ENCODE measurements at places on chromosomes 2 and 18. TPM values are rescaled to one million over a fixed set of nuclear protein-coding genes. Genes with fewer than 3 reads are reported as not detected.

Gene ACVR2A
- 23.3 TPM for total RNA-seq

- ATAC-seq, result no peak
Measured at GRCh38 chr2:217090024-217090473, 230.2 kb upstream of the TNP1 start.

DNA sequence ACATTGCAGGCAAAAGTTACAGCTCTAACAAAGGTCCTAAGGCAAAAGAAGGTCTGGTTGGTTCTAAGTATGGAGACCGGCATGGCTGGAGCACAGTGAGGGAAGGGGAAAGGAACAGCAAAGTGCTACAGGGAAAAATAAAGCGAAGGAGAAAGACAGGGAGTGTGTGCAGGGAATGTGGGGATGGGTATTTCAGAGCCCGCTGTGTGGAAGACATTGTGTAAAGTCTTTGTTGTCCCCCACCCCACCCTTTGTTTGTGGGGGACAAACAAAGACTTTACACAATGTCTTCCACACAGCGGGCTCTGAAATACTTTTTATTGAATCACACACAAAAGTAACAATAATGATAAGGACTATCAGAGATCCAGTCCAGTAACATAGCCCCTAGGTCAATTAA, 28.9 kb upstream of the C2orf15 start:
- no peak for ATAC-seq

Gene PTMA
- total RNA-seq, result 809 TPM

GRCh38 chr2:124993809-124994208, 968.7 kb downstream of the CNTNAP5 start:
- no peak for ATAC-seq

Gene CENPA
- not detected for total RNA-seq

- ATAC-seq, result no peak
Measured at GRCh38 chr2:60597346-60597745, 43.9 kb upstream of the BCL11A start.

Gene FIGN
- total RNA-seq, result 17.5 TPM

- no peak for ATAC-seq
Measured at GRCh38 chr2:178962805-178963433, 87.0 kb downstream of the CCDC141 start.

DNA sequence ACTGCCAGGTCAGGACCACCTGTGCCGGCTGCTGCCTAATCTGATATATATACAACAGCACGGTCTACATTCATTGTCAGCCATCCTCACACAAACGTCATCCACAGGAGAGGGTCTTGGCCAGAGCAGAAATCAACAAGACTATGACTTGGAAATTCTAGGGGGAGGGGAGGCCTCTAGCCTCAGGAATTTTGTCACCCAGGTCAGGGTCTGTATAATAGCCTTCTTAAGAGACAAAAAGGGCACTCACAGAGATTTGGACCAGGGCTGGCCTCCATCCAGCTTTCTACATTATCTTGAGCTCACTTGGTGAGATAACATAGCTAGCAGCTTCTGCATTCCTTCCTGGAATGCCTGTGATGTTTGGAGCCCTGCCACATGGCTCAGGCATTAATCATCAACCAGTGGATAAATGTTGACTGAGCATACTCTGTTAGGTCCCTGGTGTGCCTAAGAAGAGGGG, 50.4 kb upstream of the CTIF start:
- ATAC-seq, result peak; percentile 71

Gene CAPN14
- 0.19 TPM for total RNA-seq

DNA sequence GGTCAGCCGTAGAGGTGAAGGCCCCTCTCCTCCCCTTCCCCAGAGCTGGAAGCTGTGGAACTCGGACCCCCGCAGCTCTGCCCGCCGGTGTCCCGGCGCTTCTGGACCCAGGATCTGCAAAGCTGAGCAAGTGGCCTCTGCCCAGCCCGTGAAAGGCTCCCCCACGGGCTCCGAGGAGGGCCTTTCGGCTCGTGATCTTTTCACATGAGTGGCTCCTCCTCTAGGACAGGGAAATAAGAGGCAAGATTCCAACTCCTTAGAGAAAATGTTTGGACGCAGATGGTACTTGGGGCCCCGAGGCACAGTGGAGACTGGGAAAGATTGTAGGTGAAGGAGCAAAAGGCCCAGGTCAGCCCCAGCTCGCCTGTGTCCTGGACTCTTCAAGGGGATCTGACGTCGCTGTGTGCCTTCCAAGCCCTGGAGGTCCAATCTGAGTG, 48.2 kb upstream of the SP3 start:
- peak; percentile 73 for ATAC-seq

DNA sequence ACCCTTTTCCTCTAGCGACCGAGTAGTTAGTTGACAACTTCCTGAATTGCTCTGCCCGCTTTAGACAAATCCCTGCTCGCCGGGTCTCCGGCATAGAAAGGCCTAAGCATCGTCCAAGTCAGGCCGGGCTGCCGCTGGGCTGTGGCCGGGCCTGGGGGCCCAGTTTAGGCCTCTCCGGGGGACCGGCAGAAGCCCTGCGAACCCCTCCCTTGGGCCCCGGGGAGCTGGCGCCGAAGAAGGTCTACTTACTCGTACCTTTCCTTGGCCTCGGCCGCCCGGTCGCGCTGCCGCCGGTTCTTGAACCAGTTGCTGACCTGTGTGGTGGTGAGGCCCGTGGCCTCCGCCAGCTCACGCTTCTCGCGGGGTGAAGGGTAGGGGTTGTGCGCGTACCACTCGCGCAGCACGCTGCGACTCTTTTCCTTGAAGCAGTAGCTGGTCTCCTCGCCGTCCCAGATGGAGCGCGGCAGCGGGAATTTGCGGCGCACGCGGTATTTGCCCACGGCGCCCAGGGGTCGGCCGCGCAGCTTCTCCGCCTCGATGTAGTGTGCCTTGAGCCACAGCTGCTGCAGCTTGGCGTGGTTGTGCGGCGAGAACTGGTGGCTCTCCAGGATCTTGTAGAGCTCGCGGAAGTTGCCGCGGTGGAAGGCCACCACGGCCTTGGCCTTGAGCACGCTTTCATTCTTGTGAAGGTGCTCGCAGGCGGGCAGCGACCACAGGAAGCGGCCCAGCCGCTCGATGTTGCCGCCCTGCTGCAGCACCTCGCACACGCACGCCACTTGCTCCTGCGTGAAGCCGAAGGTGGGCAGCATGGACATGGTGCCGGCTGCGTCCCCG, 739 bp downstream of the SIX2 start:
- no peak for ATAC-seq

Gene DTNA
- 254 TPM for total RNA-seq

Gene HOXD8
- total RNA-seq, result 6.9 TPM

Gene CERS6
- 61.2 TPM for total RNA-seq

Gene SULT6B1
- not detected for total RNA-seq

DNA sequence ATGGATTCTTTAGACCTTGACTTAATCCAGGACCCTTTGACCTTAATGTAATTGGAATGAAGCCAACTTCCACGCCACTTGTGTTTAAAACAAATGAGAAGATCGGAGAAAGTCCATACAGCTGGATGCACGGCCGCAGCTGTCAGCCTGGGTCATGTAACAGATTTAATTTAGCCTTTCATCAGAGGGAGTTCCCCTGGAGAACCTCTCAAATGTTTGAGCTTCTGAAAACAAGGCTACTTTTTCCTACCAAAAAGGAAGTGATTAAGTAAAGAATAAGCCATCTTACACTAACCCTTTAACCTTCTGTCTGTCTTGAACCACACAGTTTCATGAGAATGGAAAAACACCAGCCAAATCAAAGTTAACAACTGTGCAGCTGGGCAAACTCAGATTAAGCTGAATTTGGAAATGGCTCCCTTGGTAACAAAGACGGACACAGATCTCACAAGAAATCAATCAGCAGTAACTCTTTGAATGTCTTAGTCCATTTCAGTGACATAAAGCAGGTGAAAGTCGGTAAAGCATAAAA, 103.6 kb downstream of the DOCK10 start:
- ATAC-seq, result no peak

Gene HOXD9
- 0.54 TPM for total RNA-seq

DNA sequence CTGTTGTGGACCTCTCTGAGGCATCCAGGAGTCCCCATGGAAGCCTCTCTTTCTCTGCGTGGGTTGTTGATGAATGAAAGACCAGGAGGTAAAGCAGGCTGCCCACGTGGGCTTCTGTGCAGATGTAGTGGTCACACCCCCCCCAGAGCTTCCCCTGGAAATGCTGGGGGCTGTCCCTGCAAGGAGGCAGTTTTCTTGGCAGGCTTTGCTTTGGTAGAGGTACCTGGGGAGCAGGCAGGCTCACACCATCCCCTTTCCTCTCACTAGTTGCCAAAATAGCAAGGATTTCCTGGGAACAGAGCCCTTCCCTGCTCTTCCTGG, 97.6 kb upstream of the MAP3K20 start:
- ATAC-seq, result no peak

- ATAC-seq, result no peak
Measured at GRCh38 chr18:36780748-36781147, 48.1 kb downstream of the TPGS2 start.

Gene REG3A
- total RNA-seq, result not detected

GRCh38 chr18:228586-228985, 39.3 kb downstream of the THOC1 start:
- no peak for ATAC-seq

GRCh38 chr2:218155953-218156479, 10.7 kb downstream of the CXCR1 start:
- no peak for ATAC-seq

DNA sequence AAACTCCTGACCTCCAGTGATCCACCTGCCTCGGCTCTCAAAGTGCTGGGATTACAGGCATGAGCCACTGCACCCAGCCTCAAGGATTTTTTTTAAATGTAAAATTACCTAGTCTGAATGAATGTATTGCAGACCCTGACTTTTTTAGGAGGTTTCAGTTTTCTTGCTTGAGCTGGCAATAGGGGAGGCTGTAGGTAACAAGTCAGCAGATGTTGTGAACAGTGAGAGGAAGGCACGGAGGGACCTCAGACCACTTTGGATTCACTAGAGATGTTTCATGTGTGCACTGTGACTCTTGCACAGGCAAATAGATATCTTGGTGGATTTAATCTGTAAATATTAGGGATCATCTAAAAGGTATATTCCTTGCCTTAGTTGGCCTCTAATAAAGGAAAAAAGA, 6.4 kb downstream of the NDUFV2 start:
- ATAC-seq, result no peak

DNA sequence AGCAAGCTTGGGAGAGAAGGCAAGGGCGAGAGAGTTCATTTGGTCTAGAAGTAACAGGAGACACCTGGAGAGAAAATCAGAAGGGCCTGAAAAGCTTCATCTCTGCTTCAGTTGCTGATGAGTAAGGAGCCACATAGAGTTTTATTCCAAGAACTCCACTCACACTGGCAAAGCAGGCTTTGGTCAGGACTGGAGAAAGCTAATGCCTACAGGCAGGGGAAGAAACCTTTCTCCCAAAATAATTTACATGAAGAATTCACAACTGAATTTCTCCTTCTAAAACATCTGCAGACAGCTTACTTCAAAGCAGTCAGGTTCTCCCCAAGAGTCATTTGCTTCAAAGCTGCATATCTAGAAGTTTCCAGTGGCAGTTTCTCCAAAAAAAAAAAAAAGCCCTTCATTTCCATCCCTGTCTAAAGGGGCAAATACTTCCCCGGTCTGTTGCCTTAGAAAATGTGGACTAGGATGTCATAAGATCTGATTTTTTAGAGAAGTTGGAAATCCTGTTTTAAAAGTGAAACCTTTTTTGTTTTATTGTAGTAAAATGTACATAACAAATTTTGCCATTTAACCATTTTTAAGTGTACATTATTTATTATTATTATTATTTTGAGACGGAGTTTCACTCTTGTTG, 46.3 kb downstream of the TMEM247 start:
- no peak for ATAC-seq

DNA sequence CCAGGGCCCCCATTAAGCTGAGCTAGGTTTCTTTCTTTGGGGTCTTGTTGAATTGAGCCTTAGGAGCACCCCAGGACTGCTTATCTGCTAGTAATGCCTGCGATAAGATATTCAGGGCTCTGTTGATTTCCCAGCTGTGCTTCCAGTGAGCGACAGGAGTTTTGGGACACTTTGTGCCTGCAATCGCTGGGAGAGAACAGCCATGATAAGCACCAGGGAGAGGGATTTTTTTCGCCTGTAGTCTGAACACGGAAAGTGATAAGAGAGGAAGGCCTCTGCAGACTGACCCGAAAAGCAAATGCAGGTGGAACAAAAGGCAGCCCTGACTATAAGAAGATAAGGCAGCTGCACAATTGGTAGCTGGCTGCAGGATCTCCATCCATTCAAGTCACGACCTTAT, 244.3 kb downstream of the CNTNAP5 start:
- no peak for ATAC-seq

Gene LIMS2
- total RNA-seq, result 81.4 TPM

DNA sequence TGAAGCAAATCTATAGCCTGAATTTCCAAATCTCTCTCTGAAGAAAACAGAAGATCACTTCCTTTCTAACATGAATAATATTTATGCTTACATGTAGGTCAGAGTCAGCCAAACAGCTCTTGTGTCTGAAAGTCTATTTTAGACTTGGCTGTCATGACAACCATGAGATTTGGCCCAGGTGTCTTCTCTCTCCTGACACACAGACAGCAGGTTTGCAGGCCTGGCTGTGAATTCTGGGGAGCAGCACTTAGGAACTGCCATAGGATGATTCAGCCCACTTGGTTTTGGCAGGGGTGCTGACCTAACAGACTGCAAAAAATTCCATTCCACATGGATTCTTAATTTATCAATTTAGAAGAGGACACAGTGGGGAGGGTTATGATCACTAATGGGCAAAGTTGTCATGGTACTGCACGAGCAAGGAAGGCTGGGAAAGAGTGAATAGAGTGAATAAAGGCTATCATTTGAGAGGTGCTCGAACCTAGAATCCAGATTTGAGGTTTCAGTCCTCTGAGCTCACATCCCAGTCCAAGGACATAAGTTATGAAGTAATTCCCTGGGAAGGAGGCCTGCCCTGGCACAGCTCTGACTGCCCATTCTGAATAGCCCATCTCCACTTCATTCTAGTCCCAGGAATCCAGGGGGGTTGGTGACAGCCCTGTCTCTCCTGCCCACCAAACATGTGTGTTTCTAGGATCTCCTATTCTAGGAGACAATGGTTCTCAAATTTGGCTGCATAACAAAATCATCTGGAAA, 453.9 kb upstream of the TRIB2 start:
- peak; percentile 53 for ATAC-seq

- ATAC-seq, result no peak
Measured at GRCh38 chr2:16657671-16658070, 8.0 kb downstream of the CYRIA start.

- ATAC-seq, result no peak
Measured at GRCh38 chr2:158725441-158725891, 69.7 kb upstream of the DAPL1 start.

GRCh38 chr2:166332106-166332505, 43.6 kb downstream of the SCN9A start:
- no peak for ATAC-seq
